ENCODE measurements at places on chromosomes 11 and 22.

DNA sequence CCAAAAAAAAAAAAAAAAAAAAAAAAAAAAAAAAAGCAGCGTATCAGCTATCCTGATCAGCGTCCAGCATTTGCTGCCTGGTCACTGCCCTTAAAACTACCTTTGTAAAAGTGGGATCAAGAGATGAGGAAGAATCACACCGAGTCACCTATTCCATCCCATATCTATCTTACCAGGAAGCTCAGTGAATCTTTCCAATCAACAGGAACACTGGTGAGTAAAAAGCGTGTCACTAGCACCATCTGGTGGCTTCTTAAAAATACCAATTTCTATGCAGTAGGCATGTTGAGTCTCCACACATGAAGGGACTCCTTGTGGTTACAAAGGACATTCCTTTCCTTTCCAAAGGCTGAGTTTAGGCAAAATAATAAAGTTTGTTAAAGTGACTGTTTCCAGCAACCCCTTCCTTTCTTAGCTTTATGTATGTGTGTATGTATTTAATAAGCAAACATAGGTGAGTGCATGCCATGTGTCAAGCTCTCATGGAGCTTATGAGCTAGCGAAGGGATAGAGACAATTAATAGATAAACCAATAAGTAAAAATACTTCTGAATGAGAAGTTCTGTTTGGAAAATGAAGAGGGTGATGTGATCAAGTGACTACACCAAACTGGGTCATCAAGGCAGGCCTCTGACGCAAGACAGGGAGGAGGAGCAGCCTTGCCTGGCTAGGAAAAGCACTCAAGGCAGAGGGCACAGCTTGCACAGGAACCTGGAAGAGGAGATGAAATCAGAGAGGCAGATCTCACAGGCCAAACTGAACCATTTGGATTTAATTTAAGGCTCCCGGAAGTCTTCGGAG, 13.9 kb upstream of the TP53AIP1 start:
- DNase-seq = peak; percentile 78

DNA sequence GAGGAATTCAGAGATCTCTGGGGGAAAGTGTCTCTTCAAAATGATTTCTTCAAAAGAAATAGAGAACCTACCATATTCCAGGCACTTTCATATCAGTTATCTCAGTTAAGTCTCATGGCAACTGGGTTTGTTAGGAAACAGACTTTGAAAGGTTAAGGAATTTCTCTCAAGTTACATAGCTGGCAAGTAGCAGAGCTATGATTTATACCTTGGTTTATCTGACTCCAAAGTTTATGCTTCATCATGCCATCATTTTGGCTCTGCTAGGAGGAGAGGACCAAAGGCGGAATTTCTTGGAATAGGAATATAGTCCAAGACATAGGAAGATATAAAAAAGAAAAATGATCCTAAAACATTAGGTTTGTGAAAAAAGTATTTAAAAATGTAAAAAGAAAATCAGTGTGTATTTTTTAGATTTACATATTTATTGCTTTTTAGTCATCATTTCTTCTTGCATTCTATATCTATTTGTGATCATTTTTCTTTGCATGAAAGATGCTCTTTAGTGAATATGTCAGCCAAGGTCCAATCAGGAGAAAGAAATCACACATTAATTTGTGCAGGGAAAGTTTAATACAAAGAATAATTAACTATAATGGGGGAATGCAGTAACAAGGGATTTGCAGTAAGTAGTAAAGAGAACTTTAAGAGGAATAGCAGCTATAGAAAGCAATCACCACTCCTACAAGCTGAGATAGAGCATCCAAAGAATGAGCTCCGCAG, 199.1 kb upstream of the ZBED5 start:
- no peak for DNase-seq

DNA sequence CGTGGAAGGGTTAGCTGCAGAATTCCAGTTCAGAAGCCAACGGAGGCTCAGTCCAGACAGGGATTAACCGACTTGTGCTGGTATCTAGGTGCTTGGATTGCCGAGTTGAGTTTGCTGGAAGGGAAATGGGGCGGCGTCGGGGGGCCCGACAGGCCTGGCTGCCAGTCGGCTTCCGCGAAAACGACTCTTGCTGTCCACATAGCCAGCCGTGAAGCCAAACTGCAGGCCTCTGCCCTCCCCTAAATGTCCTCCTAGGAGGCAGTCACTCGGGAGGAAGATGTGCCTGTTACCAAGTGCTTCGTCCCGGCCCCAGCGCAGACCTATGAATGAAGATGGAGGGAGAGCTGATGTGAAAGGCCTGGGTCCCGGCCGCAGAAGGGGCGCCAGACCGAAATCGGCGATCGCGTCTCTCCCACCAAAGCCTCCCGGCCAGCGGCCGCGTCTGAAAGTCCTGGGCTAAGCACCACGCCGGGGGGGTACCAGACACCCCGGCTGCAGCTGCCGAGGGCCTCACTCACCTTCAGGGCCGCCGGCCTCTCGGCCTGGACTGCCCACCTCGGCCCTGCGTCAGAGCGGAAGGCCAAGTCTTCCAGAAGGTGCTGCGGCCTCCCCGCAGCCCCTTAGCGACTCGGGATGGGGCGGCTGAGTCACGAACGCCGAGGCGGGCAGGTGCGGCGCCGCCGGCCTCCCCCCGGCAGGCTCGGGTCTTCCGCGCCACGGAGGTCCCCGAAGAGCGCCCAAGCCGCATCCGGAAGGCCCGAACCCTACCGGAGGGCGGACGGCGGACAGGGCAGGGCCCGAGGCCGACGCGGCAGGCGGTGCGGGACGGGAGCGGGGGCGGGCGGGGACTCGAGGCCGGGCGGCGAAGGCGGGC, 7.5 kb downstream of the DPAGT1 start:
- DNase-seq = peak; percentile 45

DNA sequence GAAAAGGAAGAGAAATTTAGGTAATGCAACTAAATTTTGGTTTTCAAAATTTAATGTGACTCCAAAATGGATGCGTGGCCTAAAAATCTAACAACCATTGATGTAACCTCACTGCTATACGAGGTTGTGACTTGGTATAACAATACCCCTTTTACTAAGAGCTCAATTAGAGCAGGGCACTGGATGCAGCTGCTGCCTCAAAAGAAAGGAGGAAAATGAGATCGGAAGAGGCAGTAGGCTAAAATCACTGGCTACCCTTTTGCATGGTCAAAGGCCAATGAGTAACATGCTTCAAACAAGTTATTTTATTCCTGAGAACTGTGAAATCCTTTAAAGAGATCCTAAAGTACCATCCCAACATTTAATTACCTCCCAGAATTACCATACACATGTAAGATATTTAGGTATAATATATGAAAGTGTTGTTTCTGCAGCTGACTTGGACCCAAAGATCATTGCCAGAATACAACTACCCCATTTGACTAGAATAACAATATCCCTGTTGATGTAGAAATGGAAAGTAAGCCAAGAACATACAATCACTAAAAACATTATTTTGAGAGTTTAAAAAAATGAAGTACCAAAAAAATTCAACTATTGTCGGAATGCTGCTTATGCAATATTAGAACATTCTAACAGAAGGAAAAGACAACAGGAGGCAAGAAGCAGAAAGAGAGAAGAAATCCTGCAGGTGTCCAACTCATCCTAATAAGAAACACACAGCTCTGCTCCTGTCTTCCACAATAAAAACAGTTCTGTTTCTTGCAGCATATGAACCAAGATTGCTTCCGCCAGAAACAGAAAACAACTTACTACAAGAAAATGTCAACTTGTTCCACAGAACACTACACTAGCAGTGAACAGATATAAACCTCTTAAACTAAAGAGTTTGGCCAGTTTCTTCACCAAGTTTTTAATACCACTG, 15.0 kb downstream of the SIK3 start:
- no peak for DNase-seq

DNA sequence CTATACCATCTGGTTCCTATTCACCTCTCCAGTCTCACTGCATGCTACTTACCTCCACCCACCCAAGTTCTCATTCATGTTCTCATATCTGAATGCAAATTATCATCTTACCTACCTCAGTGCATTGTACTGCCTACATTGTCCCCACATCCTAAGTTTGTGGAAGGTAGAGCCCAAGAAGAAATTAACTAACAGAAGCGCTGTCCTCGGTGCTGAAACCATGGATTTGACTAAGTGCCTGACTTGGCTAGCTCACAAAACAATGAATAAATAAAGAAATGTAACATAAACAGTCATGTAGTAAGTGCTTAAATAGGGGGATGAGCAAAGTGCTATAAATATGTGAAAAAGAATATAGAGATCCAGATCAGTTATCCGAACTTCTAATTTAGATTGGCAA, 63.2 kb downstream of the GRIA4 start:
- DNase-seq = peak; percentile 34

DNA sequence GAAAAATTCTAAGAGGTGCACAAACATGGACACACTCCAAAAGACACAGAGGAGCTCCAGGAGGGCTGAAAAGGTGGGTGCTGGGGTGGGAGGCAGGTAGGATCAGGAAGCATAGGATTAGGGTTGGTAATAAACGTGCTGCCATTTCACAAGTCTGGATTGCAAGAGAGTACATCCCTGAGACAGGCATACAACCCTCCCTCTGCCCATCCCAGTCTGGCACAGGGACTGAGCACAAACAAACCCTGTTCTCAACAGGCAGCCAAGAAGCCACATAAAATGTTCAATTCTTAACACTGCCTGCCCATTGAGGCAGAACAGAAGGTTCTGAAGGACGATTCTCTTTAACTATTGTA, 18.5 kb downstream of the SLC35F2 start:
- no peak for DNase-seq
